ENCODE measurements at places on chromosomes 3 and 15.

DNA sequence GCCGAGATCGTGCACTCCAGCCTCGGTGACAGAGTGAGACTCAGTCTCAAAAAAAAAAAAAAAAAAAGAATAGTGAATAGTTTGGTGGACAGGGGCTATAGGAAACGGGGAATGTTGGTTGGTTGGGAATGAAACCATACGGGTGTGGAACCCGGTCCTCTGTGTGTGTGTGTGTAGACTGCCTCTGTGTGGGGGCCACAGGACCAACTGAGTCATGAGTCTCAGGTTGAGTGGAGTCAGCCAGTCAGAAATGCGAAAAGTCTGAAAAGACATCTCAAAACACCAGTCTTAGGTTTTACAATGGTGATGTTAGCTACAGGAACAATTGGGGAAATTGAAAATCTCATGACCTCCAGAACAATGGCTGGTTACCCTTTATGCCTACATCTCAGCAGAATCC, 44.5 kb downstream of the ZDHHC19 start:
- no peak for DNase-seq

DNA sequence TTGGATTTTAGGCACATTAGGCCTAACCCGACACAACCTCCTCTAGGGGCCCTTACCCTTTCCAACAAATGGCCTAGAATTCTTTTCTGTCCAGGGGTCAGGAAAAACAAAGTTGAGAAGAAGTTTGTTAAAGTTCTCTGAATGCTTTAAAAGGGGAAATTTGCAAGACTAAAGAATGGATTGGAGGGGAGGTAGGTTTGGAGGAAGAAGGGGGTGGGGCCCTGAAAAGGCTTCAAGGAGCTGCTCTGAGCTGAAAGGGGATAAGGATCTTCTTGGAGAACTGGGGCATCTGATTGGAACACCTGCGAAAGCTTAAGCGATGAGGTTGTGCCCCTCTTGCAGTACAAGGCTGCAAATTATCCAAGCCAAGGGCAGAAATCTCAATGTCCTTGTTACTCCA, 3.9 kb upstream of the SENP2 start:
- DNase-seq = no peak

GRCh38 chr3:62948921-62949320, 73.7 kb upstream of the CADPS start:
- no peak for DNase-seq

GRCh38 chr15:56839099-56839498, 79.3 kb upstream of the TCF12 start:
- DNase-seq = no peak

- DNase-seq = no peak
These were observed 209.2 kb downstream of the TBL1XR1 start for GRCh38 chr3:176987901-176988650.

- DNase-seq = peak; percentile 49
These were observed 114.2 kb downstream of the KLF13 start for GRCh38 chr15:31440754-31441311.

- no peak for DNase-seq
These were observed 38.1 kb downstream of the HOMER2 start for GRCh38 chr15:82914396-82914795.

DNA sequence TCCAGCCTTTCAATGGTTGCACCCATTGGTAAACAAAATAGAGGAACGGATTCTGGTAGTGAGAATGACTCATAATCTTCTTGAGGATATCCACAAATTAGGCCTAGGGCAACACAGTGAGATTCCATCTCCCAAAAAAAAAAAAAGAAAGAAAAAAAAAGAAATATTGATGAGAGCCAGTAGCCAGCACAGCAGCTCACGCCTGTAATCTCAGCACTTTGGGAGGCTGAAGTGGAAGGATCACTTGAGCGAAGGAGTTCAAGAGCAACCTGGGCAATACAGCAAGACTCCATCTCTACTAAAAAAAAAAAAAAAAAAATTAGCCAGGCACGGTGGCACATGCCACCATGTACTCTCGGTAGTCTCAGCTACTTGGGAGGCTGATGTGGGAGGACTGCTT, 51.9 kb downstream of the DENND4A start:
- no peak for DNase-seq

- no peak for DNase-seq
These were observed 39.7 kb upstream of the EPHA3 start for GRCh38 chr3:89067736-89068135.

- no peak for DNase-seq
These were observed 134.7 kb downstream of the TMCC1 start for GRCh38 chr3:129758785-129759320.

DNA sequence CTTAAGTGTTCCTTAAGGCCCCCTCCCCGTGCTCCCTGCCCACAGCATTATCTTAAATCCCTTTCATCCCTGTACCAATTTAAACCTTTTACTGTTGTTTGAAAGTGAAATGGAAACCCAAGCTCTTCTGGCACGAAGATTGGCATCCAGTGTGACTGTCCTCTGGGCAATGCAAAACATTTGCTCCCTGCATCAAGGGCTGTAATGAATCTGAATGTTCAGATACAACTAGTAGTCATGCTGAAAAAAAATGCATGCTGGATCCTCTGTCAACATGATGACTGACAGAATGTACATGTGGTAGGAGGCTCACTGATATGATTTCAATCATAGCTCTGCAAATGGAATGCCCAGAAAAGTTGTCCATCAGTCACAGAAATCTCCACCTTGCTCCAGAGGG, 8.1 kb upstream of the CDIN1 start:
- no peak for DNase-seq

GRCh38 chr3:161969867-161970266, 473.3 kb downstream of the OTOL1 start:
- DNase-seq = no peak

DNA sequence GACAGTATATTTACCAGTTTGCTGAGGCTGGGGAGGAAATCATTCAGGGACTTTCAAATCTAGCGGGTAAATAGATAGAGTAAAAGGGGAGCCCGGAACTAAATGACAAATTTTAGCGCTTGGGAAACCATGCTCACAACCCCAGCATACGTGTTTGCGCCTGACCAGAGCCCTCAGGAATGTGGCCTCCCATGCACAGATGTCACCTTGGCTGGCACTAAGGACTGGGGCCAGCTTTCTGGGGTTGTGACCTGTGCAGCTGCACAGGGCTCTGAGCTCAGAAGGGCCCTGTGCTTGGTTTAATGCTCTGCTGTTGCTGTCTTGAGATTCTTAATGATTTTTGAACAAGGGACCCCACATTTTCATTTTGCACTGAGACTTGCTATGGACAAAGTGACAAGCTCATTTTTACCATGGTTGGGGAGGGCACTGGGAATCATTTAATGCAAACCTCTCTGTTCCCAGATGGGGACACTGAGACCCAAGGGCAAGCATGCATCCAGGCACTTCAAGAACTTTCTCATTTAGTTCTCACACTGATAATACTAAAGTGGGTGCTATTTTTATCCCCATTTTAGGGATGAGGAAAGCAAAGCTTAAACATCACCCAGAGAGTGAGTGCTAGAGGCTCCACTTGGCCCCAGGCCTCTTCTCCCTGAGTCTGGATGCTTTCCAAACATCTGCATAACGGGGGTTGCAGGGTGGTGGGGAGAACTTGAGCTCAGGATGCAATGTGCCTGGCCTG, 44.1 kb upstream of the FAM107A start:
- no peak for DNase-seq

DNA sequence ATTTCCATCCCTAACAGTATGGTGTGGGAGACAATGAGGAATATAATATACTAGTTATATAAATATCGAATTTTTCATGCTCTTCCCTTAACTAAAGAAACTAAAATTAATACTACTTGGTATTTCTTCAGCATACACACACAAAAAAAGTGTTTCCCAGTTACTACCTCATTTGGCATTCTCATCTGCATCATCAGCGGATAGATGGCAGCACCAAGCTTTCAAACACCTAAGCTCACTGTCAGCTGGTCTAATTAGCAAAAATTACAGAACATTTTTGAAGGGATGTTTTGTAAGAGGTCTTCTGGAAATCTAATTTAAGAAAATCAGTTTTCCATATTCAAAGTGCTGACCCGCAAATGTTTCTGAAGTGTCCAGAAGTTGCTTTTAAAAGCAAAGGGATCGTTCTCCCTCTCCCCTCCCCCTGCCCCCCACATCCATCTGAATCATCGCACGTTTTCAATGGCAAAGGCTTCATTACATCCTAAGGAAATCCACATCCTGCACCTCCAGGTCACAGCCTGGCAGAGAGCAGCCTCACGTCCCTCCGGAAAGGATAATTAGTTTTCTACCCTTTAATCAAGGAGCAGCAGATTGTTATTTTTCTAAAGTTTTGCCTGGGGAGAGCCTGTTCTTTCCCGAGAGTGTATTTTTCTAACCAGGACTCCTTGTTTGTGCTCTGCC, 86.1 kb upstream of the SPATA12 start:
- no peak for DNase-seq

DNA sequence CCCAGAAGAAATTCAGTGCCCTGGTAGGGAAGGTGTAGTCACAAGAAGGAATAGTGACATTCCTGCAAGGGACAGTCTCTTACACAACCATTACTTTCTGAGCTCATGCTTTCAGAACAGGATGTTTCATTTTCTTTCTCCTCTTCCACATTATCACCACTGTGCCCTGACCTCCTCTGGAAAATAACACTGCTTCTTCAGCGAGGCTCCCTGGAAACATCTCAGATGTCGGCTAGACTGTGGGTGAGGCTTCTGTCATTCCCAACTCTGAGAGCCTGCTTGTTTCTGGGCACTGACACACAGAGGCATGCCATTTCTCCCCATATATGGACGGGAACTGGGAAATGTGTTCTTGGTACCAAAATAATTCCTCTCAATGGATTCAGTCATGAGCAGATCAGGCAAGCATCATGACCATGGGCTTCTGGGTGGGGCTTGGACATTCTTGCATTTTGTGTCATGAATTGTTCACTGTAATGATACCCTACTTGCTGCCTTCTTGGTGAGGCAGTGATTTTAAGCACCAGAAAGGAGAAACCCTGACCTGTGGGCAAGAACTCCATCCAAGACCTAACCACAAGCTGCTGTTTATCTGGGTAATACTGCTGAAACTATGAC, 14.3 kb upstream of the TNFAIP8L3 start:
- no peak for DNase-seq

GRCh38 chr15:82051664-82052063, 5.8 kb upstream of the MEX3B start:
- no peak for DNase-seq

DNA sequence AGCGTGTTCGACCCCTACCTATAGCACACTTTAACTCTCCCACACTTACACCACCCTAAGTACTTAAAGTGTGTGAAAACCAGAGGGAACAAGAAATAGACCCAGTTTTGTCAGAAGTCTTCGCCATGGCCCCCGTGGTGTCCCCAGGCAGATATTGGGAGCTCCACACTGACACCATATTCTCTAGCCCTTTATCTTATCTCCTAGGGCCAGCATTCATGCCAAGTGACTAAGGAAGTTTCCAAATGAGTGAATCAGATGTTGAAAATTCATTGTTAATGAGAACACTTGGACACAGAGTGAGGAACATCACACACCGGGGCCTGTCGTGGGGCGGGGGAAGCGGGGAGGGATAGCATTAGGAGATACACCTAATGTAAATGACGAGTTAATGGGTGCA, 31.8 kb downstream of the P3H2 start:
- DNase-seq = no peak

DNA sequence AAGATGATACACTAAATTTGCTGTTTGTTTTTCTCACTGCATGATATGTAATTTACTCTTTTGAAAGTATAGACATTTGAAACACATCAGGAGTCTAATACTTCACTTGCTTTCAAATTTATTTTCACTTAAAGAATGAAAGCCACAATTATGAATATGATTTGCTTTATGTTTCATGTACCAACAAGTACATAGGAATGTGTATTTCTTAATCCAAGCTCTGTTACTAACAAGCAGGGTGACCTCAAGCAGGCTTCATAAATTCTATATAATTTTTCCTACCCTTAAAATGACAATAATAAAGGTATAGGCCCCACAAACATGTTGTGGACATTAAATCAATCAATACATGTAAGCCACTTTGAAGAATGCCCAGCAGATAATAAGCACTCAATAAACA, 170.2 kb upstream of the P2RY1 start:
- no peak for DNase-seq

DNA sequence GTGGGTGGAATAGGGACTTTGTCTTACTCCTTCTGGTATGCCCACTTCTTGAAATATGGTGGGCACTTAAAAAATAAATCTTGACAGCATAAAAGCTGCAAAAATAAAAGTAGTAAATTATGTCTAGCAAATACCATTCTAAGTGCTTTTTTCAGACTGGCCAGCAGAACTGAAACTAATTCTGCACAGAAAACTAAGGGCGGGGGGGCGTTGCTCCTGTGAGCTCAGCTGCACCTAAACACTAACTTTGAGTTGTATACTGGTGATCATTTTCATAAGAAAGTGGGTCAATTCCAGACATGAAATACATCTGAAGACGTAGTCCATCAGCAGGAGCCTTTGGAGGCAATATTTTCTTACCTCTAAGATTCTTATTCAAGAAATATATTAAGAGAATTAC, 114.8 kb downstream of the WDR76 start:
- no peak for DNase-seq

GRCh38 chr3:138049157-138049919, 39.4 kb downstream of the CLDN18 start:
- no peak for DNase-seq

DNA sequence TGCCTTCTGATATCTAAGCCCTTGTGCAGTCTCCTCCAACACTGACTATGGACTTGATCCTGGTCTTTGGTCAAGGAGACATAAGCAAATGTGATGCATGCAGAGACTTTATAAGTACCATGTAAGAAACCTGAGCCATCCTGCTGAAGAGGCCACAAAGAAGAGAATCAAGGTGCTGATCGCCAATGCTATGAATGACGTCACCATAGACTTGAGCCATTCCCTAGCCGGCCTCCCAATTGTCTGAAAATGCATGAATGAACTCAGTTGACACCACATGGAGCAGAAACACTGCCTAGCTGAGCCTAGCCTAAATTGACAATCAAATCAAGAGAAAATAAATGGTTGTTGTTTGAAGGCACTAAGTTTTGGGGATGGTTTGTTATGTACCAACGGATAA, 51.9 kb downstream of the CERS3 start:
- no peak for DNase-seq

DNA sequence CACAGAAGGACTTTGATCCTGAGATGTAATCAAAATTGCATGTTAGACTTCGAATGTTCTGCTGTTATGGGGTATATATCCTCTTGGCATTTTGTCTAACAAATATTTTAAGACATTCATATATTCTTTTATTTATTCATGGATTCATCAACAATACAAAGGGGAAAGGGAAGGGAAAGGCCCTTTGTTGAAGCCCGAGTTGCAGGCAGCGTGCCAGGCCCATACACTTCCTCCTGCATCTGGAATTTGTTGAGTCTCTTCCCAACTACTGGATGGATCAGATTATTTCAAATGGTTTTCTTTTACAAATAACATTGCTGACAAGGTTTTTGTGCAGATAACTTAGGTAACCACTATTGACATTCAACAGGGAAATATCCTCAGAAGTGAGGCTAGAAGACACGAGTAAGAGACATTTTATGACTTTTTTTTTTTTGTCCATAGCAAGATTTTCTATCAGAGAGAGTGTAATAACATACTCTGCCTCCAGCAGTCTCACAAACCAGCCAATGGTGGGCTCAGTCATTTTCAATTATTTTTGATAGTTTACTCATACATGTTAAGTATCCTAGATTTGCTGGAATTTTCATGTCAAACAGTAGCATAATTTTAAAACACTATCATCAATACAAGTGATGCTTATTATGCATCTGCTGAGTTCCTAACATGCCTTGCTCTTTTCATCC, 94.3 kb downstream of the RPL39L start:
- DNase-seq = no peak

All from CD4-positive, alpha-beta T cell treated with Interferon alpha-2 for 1 hour (primary cell).